ENCODE measurements at places on chromosomes 4 and X.

- peak; percentile 79 for DNase-seq
These were observed 198.2 kb upstream of the CXorf66 start for GRCh38 chrX:140163371-140164159.

- DNase-seq, result peak; percentile 51
These were observed 133.1 kb downstream of the CORIN start for GRCh38 chr4:47704693-47705325.

GRCh38 chr4:31748382-31748781 lies 1028.2 kb downstream of the PCDH7 start:
- DNase-seq, result no peak

DNA sequence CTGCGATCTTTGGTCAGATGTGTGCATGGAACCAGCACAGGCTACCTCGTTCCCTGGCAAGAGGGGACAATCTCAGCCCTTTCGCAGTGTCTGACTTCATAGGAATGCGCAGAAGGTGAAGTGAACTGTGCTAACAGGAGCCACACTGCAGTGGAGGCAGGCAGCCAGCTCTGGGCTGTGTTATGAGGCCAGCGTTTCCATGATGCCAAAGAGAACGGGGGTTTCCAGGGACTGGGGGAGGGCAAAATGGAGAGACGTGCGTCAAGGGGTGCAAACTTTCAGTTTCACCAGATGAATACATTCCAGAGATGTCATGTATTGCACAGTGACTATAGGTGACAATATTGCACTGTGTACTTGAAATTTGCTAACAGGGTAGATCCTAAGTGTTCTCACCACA lies 30.4 kb downstream of the CLDN34 start:
- DNase-seq, result no peak

DNA sequence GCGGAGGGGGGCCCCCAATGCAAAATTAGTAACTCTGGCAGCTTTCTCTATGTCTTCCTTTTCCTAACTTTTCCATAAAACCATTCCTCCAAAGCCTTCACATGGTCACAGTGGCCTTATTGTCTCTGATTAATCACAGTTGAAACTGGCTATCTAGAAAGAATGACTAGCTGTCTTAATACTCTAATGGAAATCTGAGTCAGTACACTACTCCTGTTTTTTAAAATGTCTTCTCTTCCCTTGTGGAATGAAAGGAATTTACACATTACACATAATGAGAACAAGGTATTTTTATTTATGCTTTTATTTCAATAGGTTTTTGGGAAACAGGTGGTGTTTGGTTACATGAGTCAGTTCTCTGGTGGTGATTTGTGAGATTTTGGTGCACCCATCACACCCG lies 66.3 kb upstream of the PUDP start:
- peak; percentile 5 for DNase-seq

DNA sequence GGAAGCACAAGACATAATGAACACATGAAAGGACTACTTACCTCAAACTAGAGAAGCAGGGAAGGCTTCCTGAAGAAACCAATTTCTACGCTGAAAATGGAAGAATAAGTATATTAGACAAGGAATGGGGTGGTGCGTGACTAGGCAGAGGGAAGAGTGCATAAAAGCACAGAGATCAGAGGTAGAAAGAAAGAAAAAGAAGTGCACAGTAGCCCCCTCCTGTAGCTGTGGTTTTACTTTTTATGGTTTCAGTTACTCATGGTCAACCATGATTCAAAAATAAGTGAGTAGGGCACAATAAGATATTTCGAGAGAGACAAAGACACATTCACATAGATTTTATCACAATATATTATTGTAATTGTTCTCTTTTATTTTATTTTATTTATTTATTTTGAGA lies 934.5 kb upstream of the INTU start:
- DNase-seq, result no peak

DNA sequence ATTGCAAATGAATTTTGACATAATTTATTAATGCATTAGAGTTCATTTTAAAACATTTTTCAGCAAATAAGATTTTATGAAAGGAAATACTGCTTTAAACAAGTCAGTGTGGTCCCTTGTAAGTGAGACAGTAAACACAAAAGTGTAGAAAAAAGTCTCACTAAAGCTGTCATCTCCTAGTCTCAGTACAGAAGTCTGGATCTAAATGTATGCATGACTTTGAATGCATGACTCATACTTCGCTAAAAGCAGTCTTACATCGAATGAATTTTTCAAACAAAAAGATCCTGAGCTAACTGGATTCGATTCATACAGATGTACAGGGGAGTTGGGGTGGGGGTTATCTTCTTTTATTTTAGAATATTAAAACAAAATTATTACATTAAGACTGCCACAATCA lies 207.4 kb upstream of the VCX start:
- DNase-seq, result no peak

DNA sequence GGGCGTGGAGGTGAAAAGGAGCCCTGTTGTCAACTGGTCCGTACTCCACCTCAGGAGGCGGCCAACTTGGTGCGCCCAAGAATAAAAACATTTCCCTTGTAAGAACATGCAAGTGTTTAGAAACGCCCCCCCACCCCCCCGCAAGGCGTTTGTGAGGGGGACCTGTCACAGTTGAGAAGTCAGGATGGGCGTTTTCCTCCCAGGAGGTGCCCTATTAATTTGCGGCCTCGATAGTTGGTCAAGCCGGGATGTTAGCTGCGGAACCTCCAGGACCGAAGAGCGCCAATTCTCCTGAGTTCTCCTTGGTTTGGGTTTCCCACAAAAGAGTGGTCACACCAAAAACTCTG lies 651 bp upstream of the SAP30 start:
- DNase-seq, result no peak

DNA sequence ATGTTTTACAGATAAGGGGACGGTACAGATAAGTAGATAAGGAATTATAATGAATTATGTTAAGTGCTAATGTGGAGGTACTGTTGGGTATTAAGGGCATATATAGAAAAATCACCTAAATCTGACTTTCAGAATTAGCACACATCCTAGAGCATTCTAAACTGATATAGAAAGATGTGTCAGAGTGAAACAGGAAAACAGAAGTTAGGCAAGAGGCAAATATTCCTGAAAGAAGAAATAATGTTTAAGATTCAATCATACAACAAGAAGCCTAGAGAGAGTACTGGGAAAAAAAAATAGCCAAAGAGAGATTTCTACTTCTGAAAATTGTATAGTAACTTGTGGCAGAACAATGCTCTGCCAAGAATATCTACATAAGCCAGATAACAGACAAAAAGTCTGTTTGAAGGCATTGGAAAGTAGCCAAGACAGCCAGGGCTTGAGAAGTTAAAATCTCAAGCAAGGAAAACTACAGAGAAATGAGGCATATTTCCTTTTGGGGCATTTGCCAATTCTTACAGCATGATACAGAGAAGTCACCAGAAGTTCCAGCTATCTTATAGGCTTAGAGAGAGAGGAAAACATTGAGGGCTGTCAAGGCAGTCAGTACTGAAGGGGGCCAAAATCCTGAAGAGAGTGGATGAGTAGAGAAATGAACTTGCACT lies 646.0 kb downstream of the RPA4 start:
- DNase-seq, result peak; percentile 47

GRCh38 chr4:136690360-136690759 lies 841.9 kb downstream of the PCDH18 start:
- DNase-seq, result peak; percentile 9

DNA sequence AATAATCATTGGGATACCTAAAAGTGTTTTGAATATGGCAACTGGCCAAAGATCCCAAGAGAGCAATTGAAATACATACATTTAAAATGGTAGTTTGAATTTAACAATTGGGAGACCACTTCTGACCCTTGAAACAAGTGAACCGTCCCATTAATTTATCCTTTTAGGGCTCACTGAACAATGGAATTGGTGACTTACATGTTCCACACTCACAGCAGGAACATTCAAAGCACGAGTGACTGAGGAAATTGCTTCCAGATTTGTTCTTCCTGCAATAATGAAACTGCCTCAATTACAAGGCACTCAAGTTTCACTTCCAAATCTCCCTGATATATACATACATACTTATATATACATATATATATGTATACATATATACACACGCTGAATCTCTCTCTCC lies 20.6 kb downstream of the SLC39A8 start:
- DNase-seq, result peak; percentile 6

DNA sequence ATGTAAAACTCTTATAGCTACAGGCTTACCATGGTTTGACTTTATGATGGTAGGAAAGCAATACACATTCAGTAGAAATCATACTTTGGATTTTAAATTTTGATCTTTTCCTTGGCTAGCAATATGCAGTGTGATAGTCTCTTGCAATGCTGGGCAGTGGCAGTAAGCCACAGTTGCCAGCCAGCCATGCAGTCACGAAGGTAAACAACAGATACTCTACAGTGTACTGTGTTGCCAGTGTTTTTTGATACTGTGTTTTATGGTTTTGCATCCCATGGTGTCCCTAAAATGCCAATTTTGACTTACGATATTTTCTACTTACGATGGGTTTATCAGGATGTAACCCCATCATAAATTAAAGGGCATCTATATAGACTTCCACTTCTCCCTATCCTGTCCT lies 24.8 kb upstream of the KLF3 start:
- no peak for DNase-seq

DNA sequence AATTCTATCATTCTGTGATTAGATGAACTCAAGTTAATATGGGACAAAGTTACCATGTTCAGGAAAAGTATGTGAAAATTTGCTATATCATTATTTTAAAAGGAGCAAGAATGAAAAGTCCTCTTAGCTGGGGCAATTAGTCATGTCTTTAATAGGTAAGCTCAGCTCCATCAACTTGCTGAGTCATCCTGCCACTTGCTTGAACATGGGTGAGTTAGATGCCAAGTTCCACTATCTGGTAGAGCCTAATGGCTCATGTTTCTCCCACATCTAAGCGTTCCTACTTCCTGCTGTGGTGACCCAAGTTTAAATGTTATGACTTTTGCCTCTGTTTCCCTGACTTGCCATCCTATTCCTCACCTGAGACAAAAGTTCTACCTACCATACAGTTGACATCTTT lies 276.8 kb downstream of the ZNF674 start:
- peak; percentile 42 for DNase-seq

DNA sequence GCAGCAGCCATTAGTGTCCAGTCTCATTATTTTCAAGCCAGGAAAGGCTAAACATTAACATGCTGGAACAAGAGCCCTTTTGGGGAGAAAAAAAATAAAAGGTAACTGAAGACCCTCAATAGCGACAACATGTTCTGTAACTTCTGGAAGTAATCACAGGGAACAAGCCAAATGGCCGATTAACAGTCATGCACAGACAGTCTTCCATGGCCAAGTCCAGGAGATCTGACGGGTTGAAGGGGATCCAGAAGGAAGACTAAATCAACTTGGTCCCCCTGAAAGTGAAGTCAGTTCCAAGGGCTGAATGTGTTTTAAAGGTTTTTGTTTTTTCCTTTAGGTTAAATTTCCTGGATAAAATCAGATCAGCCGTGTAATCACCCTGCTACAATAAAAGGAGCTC lies 52.5 kb downstream of the LNX1 start:
- no peak for DNase-seq

- DNase-seq, result peak; percentile 9
These were observed 297.0 kb upstream of the PUDP start for GRCh38 chrX:7444967-7445366.

DNA sequence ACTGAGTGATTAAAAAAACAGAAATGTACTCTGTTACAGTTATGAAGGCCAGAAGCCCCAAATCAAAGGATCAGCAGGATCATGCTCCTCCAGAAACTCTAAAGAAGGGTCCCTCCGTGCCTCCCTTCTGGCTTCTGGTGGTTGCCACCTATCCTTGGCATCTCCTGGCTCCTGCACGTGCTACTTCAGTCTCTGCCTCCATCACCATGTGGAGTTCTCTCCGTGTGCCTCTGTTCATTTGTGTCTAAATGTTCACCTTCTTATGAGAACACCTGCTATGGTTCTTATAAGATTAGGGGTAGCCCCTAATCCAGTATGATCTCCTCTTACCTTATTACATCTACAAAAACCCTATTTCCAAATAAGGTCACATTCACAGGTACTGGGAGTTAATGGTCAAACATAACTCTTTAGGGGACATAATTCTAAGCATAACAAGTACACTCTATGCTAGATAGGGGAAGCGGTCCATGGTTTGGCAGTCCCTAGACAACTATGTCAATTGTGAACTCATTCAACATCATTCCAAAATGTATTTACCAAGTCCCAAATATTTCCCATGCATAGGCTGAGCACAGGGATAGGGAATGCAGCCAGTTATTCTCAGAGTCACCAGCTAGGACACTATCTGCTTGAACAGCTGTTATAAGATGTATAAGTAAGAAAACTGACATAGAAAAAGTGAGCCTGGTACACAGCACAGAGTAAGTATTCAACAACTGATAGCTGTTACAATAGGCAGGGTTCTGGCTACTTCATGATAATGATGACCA lies 295.5 kb upstream of the BOD1L1 start:
- DNase-seq, result no peak

GRCh38 chr4:129429581-129430320 lies 333.8 kb downstream of the C4orf33 start:
- peak; percentile 2 for DNase-seq

- no peak for DNase-seq
These were observed 39.3 kb upstream of the IQSEC2 start for GRCh38 chrX:53320543-53321229.

- DNase-seq, result no peak
These were observed 154.9 kb downstream of the NPFFR2 start for GRCh38 chr4:72186714-72187113.

DNA sequence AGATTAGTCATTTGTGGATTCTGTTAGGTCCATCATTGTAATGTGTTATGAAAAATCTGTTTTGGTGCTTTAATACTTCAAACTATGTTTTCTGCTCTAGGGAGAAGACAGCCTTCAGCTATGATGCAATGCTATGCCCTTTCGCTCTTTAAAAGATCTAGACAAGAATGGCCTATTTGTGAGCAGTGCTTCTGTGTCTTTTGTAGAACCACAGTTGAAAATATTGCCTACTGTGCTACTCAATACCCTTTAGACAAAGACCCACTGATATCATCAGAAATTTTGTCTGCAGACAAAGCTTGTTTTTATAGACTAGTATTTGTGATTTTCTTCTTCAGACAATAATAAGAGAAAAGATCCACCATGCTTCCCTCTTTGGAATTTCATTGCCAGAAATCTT lies 44.6 kb upstream of the SLITRK2 start:
- DNase-seq, result no peak

GRCh38 chr4:160546201-160546600 lies 1443.3 kb downstream of the RAPGEF2 start:
- DNase-seq, result no peak

GRCh38 chrX:19902110-19902509 lies 14.7 kb upstream of the SH3KBP1 start:
- peak; percentile 69 for DNase-seq

GRCh38 chrX:154396973-154397887 lies 947 bp upstream of the RPL10 start:
- peak; percentile 65 for DNase-seq

DNA sequence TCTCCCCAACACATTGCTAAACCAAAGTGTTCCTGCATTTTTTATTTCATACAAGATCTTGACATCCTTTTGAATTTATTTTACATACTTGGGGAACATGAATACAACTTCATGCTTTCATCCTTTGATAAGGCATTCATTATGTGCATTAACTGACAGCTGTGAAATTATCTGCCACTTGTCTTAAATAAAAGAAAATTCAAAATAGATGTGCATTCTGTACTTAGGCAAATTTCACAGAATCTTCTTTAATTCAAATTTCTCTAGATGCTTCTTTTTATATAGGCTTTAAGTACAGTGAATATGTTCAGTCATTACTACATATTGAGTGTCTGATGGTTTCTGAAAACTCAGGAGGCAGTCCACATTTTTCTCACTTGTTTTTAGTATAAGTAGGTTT lies 518.1 kb downstream of the EPHA5 start:
- no peak for DNase-seq

- no peak for DNase-seq
These were observed 4.1 kb downstream of the RHOXF1 start for GRCh38 chrX:120111611-120112010.
